ENCODE measurements at places on chromosomes 7 and 10.

GRCh38 chr7:2934984-2935740 lies 91.1 kb upstream of the GNA12 start:
- no peak for DNase-seq

- DNase-seq, result no peak
Observed at GRCh38 chr10:3872712-3873329, 87.8 kb upstream of the KLF6 start.

GRCh38 chr10:112148331-112148730 lies 35.2 kb downstream of the GPAM start:
- DNase-seq, result no peak

GRCh38 chr7:17985473-17986239 lies 42.0 kb downstream of the PRPS1L1 start:
- DNase-seq, result no peak

- no peak for DNase-seq
Observed at GRCh38 chr7:22039670-22040069, 94.0 kb upstream of the CDCA7L start.

- DNase-seq, result no peak
Observed at GRCh38 chr7:3915337-3915878, 614.4 kb downstream of the SDK1 start.

- DNase-seq, result no peak
Observed at GRCh38 chr7:116598861-116599260, 73.1 kb upstream of the MET start.

DNA sequence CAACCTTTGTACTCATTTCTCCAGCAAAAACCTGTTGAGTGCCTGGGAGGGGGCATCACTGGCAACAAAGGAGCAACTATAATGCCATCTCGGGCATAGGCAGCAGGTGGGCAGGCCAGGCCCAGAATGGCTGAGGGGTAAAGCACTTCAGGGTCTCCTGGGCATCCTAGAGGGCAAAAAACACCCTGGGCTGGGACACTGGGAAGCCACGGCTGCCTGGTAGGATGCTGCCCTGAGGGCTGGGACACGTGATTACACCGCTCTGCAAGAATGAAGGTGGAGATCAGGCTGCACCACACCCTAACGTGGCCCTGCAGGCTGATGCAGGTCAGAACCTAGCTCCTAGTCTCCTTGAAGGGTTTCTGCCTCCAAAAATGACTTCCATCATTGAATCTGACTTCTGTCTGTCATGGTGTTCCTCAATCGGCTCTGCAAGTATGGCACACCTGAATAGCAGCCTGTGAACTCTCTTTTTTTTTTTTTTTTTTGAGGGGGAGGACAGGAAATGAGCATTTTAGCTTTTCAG lies 4.5 kb upstream of the TRAPPC14 start:
- DNase-seq, result no peak

DNA sequence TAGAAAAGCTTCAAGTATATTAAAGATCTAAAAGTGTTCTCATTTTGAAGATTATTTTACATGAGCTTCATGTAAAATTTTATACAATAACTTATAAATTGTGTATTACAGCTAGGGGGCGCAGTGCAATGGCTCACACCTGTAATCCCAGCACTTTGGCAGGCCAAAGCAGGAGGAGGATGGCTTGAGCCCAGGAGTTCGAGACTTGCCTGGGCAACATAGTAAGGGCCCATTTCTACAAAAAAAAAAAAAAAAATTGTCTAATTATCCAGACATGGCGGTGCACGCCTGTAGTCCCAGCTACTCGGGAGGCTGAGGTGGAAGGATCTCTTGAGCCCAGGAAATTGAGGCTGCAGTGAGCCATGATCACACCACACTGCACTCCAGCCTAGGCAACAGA lies 16.6 kb downstream of the ACBD5 start:
- DNase-seq, result peak; percentile 42

GRCh38 chr10:31677195-31678138 lies 251.2 kb downstream of the ARHGAP12 start:
- no peak for DNase-seq

GRCh38 chr7:20327055-20327454 lies 3.6 kb upstream of the ITGB8 start:
- no peak for DNase-seq

DNA sequence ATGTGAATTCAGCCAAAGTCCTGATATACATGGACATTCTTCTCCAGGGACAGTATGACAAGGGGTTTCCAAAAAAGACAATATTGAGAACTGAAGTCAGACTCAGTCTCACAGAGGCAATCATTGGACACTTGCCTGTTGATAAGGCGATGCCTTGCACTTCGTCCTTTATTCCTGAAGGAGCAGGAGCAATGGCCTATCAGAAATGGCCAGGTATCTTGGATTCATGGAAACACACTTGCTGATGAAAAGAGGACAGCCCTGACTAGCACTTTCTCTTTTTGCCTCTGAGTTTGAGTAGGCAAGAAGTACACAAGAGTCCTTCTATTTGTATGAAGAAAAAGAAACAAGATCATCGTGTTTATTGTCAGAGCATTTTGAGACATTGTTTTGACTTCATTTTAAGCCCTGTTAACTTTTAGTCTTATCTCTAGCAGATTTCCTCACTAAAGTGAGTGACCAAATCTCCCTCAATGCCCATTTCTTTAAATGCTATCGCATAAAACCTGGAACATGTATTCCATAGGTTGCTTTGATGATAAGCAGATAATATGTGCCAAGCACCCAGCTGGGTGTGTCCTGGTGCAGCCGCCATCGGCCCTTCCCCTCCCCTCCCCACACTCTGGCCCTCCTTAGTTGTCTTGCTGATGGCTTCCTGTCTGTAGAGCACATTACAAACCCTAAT lies 26.6 kb downstream of the ST8SIA6 start:
- no peak for DNase-seq

DNA sequence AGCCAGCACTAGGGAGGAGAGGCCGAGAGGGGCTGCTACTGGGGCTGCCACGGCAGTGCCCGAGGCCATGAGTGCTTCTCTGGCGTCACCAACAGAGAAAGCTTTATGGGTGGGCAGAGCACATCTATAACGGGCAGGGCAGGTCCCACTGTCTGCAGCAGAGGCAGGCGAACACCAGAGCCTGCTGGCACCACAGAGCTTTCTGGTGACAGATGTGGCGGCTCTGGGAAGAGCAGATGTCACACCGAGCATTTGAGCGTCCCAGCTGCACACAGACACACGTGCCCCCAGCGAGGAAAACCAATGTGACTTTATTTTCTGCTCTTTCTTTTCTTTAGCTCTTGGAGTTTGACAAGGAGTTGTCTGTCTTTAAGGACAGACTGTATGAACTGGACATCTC lies 20.5 kb downstream of the NKX6-2 start:
- DNase-seq, result no peak

DNA sequence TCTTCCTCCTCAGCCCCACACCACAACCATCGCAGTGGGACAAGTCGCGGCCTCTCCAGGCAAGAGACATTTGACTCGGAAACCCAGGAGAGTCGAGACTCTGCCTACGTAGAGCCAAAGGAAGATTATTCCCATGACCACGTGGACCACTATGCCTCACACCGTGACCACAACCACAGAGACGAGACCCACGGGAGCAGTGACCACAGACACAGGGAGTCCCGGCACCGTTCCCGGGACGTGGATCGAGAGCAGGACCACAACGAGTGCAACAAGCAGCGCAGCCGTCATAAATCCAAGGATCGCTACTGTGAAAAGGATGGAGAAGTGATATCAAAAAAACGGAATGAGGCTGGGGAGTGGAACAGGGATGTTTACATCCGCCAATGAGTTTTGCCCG lies 112.1 kb downstream of the NSUN6 start:
- no peak for DNase-seq

Data from T-cell (primary cell).